Activated T-helper 1 cell treated with Interleukin-2 at 50 U/mL for 16 hours (primary cell): ENCODE measurements at places on chromosomes 16 and 17.

DNA sequence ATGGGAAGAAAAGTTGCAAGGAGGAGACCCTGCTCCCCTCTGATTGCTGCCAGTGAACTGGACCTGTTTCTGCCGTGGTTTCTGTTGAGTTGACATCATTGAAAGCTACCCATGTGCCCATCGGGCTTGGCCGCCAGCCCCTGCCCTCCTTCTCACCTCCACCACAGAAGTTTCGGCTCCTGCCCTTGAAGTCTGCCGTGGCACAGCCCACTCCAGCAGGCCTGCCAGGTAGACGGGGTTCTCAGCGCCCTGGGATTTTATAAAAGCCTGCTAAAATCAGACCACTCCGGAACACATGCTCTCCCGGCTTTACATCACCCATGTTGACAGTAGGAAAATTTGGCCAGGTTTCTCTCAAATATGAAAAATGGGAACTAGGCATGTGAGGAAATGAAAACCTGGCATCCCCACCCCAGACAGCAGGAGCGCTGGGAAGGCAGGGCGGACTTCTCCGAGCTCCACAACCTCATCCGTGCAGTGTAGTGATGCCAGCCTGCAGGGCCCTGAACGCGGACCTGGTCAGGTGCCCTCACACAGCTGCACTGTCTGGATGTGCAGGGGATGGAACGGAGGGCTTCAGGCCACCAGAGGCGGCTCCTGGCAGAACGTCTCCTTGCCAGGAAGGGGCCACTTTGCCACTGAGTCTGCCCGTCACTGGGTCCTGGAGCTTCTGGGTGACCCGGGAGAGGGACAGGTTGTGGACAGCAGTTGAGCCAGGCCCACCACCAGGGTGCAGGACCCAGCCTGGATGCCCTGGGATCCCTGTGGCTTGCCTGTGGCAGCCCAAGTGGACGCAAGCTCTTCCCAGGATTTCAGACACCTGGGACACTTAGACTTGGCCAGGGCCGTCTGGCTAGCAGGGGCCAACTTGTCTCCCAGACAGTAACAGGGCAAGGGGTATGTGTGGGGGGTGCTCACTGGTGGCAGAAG is 6.9 kb upstream of the GSE1 start:
- no peak for DNase-seq

GRCh38 chr17:31096106-31096436 is 1.3 kb downstream of the NF1 start:
- DNase-seq, result no peak

DNA sequence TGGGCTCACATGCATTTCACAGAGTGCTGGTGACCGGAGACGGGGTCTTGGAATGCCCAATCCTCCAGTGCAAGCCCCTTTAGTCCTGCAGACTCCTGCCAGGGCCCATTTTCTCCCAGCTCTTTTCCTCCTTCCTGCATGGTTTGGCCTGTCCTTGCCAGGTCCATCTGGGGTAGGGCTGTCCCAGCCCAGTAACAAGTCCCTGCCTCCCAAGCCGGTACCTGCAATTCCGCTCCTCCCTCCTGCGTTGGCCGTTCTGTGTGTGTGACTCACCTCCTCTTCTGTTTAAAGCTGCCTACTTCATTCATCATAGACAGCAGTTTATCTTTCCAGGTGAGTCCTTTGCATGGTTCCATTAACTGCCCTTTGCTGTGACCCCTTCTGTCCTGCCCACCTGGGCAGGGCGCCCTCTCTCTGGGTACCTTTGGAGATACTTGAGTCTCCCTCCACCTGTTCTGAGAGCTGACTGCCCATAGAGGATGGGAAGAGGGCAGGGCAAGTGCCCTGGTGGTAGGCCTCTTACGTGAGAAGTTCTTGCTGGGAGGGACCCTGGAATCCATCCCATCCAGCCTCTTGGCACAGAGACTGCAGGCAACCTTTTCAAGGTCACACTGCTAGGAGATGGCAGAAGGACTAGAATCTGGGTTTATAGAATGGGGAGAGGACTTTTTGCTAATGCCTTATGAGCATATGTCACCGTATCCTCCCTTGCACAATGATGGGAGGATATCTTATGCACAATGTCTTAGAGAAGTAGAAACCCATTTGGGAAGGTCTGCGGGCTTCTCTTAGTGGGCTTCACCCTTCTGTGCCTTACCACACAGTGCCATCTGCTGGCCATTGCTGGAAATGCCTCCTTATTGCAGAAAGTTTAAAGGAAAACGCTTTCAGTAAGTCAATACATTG is 29.7 kb upstream of the LGALS9 start:
- DNase-seq, result peak; percentile 64

- no peak for DNase-seq
These were observed 188.6 kb upstream of the PSMD7 start for GRCh38 chr16:74107795-74108610.

DNA sequence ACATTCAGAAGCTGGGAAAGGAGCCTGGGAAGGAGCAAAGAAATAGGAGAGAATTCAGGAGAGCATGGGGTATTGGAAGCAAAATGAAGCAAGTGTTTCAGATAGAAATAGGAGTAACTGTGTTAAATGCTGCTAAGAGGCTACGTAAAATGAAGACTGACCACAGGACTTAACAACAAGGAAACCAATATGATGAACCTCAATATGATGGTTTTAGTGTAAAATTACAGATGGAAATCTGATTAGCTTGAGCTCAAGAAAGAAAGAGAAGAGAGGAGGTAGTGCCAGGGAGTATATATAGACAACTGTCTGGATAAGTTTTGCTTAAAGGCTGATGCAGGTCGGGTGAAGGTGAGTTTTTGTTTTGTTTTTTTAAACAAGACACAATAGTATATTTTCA is 92.2 kb downstream of the HELZ start:
- no peak for DNase-seq

- no peak for DNase-seq
These were observed 80.6 kb upstream of the SALL1 start for GRCh38 chr16:51231702-51232101.

- DNase-seq, result no peak
These were observed 9.2 kb downstream of the ABCA3 start for GRCh38 chr16:2331199-2331930.

- no peak for DNase-seq
These were observed 23.9 kb upstream of the AATK start for GRCh38 chr17:81189670-81190530.

GRCh38 chr17:28857905-28858800 is 3.3 kb downstream of the ERAL1 start:
- no peak for DNase-seq

- no peak for DNase-seq
These were observed 77.7 kb downstream of the HAPSTR1 start for GRCh38 chr16:9169094-9169493.

- DNase-seq, result no peak
These were observed 1.9 kb downstream of the TBX2 start for GRCh38 chr17:61401389-61402072.

DNA sequence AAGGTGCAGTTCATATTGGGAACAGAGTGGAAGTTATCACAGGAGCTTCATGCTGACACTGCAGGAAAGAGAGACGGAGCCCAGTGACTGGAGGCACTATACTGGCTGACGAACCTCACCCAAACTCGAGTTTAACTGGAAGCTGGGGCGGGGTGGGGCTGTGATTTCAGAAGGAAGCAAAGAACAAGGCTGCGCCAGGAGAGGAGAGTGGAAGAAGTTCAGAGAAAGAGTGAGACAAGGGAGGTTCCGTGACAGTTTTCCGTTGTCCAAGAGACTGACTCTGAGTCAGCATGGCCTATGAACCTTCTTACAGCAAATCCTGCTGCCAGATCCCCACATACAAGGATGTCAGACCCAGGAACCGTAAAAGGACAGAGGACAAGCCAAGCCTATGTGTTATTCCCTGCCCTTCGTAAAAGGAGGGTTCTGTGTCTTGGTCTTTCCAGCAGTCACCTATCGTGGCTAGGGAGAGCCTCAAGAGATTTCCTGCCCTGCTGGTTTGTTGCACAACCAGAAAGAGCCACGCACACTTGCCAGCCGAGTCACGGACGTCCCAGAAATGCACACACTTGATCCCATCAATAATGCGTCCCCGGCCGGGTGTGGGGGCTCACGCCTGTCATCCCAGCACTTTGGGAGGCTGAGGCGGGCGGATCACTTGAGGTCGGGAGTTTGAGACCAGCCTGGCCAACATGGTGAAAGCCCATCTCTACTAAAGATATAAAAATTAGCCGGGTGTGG is 5.1 kb downstream of the PITPNA start:
- DNase-seq, result no peak

- no peak for DNase-seq
These were observed 41.9 kb downstream of the KCNJ16 start for GRCh38 chr17:70116919-70117318.

DNA sequence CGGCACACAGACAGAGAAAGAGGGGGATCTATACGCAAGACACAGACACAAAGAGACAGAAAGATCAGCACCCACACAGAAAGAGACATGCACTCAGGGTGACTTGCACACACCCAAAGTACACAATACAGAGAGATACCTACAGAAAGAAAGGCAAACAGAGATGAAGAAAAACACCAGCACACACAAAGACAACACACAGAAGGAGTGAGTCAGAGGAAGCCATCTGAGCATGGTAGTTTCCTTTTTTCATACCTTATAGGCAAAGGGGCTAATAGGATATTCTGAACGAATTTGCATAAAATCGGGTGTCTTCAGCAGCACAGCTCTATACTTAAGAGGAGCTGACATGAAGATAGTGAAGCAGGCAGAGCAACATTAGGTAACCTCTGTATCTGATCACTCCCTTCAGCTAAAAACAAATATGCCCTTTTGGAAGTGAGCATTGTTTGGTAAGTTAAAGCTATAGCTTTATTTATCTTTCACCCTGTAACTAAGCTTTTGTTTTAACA is 198.6 kb downstream of the AATF start:
- DNase-seq, result no peak

- no peak for DNase-seq
These were observed 221.0 kb upstream of the CDH13 start for GRCh38 chr16:82405736-82406135.

DNA sequence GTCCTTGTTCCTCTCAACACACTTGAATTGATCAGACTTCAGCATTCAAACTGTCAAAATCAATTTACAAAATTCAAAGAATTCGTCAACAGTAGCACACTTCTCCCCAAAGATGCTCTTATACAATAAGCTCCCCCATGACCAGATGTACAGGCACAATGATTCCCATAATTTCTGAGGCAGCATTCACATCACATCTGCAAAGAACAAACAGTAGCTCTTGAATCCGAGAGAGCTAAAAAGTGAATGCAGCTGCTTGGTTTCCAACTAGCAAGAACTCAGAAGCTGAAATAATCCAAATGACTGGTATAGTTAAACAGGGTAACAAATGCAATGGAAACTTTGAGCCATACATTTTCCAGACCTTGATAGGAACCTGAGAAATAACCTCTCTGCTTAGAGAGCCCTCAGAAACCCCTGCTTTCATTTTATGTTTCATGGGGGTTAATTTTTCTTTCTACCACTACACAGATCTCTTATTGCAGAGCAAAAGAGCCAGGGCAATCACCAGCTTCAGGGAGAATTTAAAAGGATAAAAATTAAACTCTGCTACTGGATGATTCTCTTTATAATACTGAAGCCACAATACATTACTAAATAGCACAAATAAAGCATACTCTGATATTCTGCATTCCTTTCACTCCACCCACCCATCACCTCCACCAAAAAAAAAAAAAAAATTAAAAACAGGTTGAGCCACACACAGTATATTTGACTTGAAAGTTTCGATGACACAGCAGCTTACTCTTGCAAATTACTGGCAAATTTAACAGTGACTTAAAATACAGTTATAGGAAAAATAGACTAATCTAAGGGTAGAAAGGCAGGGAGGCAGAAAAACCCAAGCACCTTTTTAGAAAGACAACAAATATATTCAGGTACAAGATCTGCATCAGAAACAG is 23.1 kb upstream of the TMEM97 start:
- no peak for DNase-seq

DNA sequence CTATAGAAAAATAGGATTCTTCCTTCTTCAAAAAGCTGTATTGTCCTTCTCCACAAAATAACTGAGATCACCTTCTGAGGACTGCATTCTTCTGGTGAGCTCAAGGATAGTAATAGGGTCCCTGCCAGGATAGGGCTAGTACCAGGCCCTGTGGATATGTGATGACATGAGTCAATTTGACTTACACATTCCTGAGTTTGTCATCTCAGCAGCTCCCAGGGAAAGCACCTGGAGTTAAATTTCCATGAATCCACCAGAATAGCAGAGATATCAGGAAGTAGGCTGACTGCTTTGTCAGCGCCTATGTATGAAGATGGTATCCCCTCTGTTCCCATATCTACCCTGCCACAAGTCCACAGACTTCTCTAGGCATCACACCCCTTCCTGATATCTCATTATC is 225.8 kb downstream of the PMP22 start:
- DNase-seq, result no peak

- no peak for DNase-seq
These were observed 13.1 kb downstream of the MPHOSPH6 start for GRCh38 chr16:82156761-82157533.

DNA sequence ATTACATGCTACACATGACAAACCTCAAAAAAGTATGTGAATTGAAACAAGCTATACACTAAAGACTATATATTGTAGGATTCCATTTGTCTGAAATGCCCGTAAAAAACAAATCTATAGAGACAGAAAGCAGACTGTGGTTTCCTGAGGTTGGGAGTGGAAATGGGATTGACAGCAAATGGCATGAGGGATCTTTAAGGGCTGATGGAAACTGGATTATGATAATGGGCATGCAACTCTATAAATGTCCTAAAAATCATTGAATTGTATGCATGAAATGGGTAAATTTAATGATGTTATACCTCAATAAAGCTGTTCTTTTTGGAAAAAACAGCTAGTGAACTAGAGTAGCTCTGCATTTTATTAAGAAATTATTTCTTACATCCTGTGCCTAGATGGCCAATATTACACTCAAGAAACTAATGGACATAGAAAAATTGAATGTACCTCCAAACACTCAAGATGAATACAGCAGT is 416 bp upstream of the ANKS4B start:
- no peak for DNase-seq

DNA sequence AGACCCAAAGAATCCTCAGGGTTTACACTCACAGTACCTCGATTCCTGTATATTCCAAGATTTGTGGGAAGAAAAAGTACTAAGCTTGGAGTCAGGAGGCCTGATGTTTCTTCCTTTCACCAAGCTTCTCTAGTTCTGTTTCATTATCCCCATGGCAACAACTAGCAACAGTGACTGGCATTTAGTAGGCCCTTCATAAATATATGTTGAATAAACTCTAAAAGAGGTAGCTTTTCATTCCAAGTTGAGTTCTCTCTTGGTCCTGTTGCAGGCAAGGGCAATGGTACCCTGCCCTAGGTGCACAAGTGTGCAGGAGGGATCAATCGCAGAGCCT is 527 bp upstream of the UBE2Z start:
- no peak for DNase-seq

GRCh38 chr16:54890381-54890780 is 40.3 kb upstream of the IRX5 start:
- no peak for DNase-seq
